Cortex of kidney (tissue), 1 donor: ENCODE measurements at places on chromosomes 2 and 18.

DNA sequence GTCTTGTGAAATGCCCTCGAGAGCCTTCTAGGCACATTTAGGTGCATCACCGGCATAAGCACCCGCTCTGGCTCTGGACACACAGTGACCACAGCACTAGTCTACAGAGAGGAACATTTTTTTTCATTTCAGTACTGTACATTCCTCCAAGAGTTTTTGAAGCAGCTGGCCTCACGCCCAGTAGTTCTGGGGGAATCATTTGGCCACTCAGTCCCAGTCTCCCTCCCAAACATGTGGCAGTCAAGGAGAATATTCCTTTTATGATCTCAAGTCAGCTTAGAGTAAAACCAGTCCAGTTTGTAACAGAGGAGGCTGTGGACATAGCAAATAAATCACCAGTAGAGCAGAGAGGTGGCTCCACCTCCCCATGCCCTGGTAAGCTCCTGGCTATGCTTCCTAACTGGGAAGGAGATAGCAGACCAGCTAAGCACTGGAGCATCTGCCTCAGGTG, 48.1 kb downstream of the KCNE4 start:
- DNase-seq: no peak

DNA sequence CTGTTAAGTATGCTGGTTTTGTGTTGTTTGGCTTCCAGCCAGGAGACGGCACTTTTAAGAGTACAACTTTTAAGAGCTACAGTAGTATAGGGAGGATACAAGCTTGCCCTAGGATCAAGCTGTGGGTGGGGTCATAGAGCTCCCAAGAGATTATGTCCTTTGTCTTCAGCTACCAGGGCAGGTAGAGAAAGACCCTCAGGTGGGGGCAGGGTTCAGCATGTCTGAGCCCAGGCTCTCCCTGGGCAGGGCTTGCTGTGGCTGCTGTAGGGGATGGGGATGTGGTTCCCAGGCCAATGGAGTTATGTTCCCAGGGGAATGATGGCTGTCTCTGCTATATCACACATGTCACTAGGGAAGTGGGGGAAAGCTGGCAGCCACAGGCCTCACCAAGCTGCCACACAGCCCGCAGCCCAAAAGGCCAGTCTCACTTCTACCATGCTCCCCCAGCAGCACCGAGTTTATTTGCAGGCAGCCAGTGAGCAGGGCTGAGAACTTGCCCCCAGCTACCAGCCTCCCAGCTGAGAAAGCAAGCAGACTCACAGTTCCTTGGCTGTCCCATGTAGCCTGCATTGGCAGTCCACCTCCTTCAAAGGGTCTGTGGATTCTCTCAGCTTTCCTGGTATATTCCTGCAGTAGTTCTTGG, 105.7 kb upstream of the ERBB4 start:
- DNase-seq: no peak

- no peak for DNase-seq
Observed at GRCh38 chr2:66957677-66958076, 439.5 kb upstream of the ETAA1 start.

DNA sequence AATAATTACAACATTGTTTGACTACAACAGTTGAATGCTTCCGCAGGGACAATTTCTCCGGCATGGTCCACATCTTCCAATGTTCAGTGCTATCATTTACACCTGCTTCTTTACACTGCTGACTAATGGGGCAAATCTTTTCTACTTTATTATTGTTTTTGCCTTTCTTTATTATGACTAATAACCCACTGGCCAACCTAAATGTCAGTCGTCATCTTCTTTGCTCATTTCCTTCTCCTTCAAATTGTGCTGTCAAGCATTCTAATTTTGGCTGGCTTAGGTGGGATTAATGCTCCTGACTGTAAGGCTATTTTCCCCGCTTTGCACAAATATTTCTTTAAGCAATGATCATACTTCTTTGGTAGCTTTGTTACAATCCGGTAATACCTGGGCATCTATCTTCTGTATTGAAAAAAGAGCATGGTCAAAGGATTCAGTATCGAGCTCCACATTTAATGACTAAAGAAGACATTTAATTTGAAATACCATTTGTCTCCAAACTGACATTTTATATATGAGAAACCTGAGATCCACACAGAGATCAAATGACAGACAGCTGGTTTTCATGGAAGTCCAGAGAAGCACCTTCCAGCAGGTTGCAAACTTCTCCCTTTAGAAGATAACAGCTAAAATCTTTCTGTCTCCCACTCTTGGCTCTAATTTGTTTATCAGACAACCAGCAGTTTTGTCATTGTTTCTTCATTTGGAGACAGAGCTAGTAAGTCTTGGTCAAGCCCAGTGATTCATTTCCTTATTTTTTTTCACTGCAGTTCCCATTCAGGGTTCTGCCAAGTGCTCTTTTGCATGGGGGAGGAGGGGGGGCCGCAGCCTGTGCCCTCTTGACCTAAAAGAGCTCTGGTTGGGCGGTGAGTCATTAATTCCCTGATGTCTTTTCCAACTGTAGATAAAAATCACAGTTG, 132.9 kb downstream of the SOCS6 start:
- DNase-seq: no peak

GRCh38 chr2:231680992-231681852, 27.1 kb upstream of the PTMA start:
- DNase-seq: peak; percentile 52

DNA sequence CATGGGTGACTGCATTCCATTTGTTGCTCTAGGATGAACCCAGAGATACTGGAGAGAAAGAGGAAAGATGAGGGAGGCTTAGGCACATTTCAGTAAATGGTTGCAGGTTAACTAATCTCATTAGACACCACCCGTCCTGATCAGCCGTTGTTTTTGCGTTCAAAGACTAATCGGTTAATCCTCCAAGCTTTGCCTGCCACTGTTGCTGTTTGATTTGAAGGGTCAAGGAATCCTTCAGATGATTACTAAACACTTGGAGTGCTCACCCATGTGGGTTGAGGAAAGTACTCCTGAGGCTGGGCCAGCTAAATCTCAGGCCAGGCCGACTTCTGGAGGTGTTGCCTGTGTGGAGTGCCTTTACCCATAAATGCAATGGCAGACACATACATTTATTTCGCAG, 8.6 kb downstream of the SH3RF3 start:
- DNase-seq: no peak

DNA sequence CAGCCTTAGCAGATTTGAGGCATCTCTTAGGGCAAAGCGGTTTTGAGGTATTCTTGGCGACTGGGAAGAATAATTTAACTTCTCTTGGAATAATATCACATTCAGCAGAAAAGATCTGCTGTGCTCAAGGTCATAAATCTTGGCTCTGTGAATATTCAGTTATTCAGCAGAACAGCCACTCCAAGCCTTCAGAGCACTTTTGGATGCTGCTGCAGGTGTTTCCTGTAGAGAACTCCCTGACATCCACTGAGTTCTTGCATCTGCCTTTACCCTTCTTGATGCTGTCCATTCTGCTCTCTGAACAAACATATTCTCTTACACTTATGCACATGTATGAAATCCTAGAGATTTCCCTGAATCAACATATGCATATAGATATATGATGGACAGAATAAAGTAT, 390.3 kb downstream of the NRXN1 start:
- no peak for DNase-seq

GRCh38 chr2:129658430-129658829, 321.0 kb upstream of the RAB6C start:
- DNase-seq: no peak

- DNase-seq: no peak
Observed at GRCh38 chr18:7021994-7022840, 95.4 kb downstream of the LAMA1 start.

- no peak for DNase-seq
Observed at GRCh38 chr18:47931718-47932103, 1.3 kb upstream of the SMAD2 start.

- DNase-seq: no peak
Observed at GRCh38 chr2:241111440-241111805, 9.3 kb upstream of the MTERF4 start.

- DNase-seq: no peak
Observed at GRCh38 chr2:149375801-149376361, 45.5 kb downstream of the LYPD6 start.

GRCh38 chr2:240231838-240232244, 91.4 kb upstream of the OTOS start:
- DNase-seq: no peak

- no peak for DNase-seq
Observed at GRCh38 chr2:128177315-128177714, 86.3 kb downstream of the UGGT1 start.

- DNase-seq: no peak
Observed at GRCh38 chr18:6414723-6415417, at the start of gene L3MBTL4. L3MBTL4 (minus strand) TSS chr18:6414911; CDS start chr18:6311625, 103,286 bp downstream.

GRCh38 chr2:72003796-72004195, 143.9 kb downstream of the CYP26B1 start:
- no peak for DNase-seq

DNA sequence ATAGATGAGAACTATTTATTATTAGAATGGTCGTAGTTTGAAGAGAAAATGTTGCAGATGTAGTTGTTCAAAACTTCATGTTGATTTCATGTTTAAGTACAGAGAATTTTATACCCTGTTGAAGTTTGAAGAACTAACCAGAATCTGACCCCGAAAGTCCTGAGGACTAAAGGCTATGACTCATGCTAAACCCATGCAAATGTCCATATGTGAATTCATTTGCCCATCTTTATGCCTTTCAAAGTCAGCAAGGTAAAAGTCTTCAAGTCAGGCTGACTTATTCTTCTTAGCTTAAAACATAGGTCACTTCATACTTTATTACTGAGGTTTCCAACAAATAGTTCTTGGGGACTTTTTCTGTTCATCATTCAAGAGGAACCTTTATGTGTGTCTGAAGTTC, 185.5 kb downstream of the CCDC85A start:
- no peak for DNase-seq

GRCh38 chr2:3965211-3965610, 261.8 kb downstream of the DCDC2C start:
- no peak for DNase-seq

GRCh38 chr2:22690096-22690495, 694.9 kb upstream of the KLHL29 start:
- no peak for DNase-seq

GRCh38 chr2:167858086-167858485, 389.3 kb downstream of the STK39 start:
- no peak for DNase-seq

DNA sequence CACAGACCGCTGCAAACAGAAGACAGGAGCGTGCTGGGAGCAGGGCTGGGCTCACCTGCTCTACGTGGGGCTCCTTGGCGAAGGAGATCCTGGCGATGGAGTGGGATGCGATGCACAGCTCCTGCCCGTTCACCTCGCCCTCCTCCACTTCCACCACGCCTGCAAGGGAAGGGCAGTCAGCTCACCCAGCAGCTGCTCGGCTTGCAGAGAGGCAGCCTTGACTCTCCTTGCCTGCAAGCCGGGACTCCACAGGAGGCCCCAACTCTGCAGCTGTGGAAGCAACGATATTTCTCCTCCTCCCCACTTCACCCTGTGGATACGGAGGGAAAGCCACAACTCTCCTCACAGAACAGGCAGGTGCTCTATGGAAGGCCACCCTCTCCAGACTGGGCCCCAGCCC, 35.1 kb downstream of the THAP4 start:
- DNase-seq: no peak

- DNase-seq: no peak
Observed at GRCh38 chr2:143608063-143608423, 478.8 kb downstream of the ARHGAP15 start.

DNA sequence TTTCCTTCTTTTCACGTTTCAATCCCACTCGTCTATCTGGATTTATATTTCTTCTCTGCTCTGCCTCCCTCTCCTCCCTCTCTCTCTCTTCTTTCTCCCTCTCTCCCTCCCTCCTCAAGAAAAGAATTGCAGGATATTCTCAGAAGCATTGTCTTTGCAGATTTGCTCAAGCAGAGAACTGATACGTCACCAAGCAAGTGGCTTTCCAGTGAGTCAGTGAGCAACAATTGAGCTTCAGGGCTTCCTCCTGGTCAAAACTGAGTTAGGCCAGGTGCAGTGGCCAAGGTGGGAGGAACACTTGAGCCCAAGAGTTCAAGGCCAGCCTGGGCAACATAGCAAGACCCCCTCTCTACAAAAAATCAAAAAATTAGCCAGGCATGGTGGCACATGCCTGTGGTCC, 151.1 kb downstream of the SMAD2 start:
- no peak for DNase-seq

GRCh38 chr2:120783371-120783791, 47.7 kb downstream of the GLI2 start:
- no peak for DNase-seq

DNA sequence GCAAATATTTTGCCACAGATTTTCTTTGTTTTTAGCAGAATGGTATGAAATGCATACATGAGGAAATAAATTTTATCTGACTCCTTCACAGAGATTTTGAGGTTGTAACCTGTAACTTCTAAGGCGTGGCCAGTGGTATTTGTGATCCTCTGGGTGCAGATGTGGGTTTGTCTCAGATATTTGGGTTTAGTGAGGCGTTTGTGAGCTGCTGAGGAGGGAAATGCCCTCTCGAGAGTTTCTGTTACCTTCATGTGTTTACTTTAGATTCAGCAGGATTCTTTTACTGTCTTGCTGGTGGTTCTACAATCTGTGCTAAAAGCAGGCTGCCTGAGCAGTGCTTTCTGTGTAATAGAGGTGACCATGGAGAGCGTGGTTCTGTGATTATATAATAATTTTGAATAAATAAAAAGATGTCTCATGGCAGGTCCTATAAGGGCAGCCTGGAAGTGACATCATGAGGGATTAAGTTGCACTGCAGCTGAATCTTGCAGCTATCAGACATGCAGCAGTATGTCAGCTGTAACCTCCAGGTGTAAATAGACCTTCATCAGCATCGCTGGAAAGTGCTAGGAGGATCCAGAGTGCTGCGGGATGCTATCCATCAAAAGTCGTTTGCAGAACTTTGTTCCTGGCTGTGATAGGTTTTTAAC, 34.1 kb downstream of the TANC1 start:
- DNase-seq: no peak

- no peak for DNase-seq
Observed at GRCh38 chr2:183255411-183255810, 131.2 kb downstream of the NUP35 start.

DNA sequence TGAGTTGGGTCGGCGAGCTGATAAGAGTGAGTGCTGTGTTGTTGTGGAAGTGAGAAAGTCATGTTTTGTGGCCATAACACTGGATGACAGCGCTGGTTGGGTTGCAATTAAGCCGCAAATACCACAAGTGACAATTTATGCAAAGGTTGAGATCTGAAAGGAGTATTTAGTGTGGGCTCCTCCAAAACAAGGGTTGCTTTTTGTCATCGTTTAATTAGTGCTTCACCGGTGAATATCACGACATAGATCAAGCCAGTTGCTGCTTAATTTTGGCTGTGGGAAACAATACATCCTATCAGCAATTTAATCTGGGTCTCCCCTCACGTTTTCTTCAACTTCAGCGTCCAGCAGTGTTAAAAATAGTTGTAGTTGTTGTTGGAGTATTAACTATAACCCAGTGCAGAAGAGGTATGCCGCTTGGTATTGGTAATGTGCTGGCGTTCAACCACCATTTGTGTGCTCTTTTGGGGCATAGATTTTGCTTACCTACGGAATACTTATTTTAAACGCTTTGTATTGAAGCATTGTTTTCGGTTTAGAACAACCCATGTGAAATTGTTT, 662 bp downstream of the ACVR2A start:
- DNase-seq: no peak

GRCh38 chr2:143717536-143718168, 588.4 kb downstream of the ARHGAP15 start:
- no peak for DNase-seq

- no peak for DNase-seq
Observed at GRCh38 chr2:27596627-27597026, 13.8 kb downstream of the ZNF512 start.
